Hematopoietic multipotent progenitor cell treated with erythropoietin and hydrocortisone succinate and interleukin-3 and kit ligand, for 4 days (in vitro differentiated cells): ENCODE measurements at places on chromosomes 3 and 15.
A peak's percentile ranks its signal among the peaks of the same experiment; 100 is the strongest.

DNA sequence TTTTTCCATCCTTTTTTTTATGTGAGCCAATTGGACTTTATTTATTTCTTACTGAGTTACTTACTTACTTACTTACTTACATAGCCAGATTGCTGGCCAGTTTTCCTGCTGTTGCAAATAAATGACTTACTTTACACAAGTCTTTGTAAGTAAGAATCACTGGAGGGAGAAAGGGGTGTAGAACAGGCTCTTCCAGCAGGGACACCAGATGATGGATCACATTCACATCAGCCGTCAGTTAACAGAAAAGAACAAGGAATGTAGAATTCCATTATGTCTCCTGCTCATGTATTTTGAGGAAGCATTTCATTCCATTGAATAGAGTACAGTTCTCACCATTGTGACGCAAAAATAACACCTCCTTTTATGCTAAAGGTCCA is 188.6 kb downstream of the FNDC3B start:
- no peak for DNase-seq

DNA sequence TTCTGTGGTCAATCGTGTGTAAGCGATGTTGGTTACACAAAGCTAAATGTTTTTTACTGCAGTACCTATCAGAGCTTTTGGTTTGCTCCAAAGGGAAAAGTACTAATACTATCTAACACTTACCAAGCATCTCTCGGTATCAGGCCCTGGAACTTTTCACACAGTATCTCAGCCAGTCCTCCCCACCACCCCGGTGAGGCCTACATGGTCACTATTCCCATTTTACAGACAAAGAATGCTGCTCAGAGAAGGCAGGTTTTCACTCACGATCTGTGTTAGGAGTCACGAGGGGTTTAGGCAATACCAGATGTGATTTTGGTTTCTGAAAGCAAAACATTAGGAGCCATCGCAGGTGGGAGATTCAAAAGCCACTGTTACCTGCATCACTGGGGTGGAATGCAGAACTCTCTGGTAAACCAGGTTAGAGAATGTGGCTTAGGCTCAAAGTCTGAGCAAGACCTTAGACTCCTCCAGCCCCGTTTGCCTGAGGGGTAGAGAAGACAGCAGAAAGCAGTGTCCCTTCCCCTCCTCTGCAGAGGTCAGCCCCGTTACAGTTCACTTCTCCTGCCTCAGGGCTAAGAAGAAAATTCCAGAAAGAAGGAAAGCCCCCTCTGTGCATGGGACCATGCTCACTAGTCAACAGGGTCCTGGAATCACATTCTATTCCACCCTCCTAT is 57.2 kb downstream of the XXYLT1 start:
- DNase-seq: no peak

- DNase-seq: no peak
Measured at GRCh38 chr3:108495717-108496116, 14.7 kb downstream of the MYH15 start.

- DNase-seq: peak; percentile 92
Measured at GRCh38 chr3:40317061-40317855, 7.8 kb downstream of the EIF1B start.

- no peak for DNase-seq
Measured at GRCh38 chr3:119856695-119857094, 74.8 kb downstream of the NR1I2 start.

DNA sequence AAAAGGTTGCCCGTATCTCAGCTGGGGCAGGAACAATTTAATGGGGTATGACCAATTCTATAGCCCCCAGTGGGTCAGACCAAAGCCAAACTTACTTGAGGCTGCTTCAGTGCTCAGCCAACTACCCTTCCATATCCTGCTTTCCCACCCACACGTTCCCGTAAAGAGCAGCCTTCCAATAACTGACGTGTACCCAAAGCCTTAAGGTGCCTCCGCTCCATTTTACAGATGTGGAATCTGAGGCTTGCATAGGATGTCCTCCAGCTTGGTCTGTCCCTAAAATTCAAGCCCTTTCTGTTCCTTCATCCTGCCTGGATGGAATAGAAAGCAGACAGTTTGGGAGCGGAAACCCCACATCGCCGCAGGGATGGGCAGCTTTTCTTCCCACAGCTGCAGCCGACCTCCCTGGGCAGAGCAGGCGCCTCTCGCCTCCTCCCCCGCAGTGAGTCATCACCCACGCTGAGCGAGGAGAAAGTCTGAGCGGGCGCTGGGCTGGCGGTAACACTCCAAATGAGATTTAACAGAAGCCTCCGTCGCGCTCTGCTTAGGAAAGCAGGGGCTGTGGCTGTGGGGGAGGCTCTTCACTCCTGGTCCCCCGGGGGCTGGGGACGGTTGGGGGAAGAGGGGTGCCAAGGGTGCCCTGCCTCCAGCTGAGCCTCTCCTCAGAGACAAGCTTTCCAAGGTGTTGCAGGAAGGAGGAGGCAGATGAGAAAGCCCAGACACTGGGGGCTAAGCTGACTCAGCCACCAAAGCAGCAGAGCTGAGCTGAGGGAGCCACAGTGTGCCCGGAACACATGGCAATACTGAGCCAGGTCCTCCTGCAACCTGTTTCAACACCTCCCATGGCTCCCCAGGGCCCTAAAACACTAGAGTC is 57.8 kb upstream of the HRH1 start:
- peak; percentile 74 for DNase-seq

- DNase-seq: no peak
Measured at GRCh38 chr3:28349469-28350000, 911 bp upstream of the AZI2 start.

- DNase-seq: peak; percentile 41
Measured at GRCh38 chr3:194203482-194204041, 67.6 kb downstream of the HES1 start.

DNA sequence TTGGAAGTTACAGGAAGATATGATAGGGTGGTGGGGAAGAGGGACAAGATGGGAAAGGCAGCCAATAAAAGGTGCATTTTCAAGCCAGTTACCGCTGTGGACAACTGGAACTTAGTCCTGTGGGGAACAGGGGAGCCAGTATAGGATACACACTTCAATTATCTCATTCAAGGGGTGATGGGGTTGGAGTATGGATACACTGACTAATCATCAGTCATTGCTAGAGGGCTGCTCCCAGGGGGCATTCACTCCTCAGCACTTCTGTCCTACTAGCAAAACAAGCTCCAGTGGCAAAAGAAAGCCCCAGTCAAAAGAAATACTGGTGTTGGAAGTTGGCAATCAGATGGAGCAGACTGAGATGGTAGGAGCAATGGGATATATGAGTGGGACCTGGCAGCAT is 183.4 kb upstream of the GADL1 start:
- no peak for DNase-seq
